ENCODE measurements at places on chromosomes 7 and 10.

DNA sequence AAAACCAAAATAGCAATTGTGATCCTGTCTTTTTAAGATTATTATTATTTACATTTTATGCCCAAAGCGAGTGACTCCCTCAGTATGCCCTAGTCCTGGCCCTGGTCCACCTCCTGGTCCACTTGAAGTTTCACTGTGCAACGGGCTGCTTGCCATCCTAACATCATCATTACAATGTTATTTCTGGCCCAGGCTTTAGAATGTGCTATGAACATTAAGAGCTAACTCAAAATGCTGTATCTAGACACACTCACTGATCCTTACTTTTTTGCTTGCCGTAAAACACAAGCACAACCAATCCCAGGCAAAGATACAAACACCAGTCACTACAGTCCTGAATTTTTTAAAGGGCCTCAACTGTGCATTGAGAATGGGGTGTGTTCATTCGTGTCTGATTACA lies 38.4 kb downstream of the RHOBTB1 start:
- DNase-seq: no peak

GRCh38 chr7:156625580-156625979 lies 15.0 kb upstream of the RNF32 start:
- no peak for DNase-seq

- no peak for DNase-seq
Observed at GRCh38 chr10:121764233-121764942, 163.4 kb downstream of the ATE1 start.

- no peak for DNase-seq
Observed at GRCh38 chr10:119640875-119641526, 10.2 kb upstream of the BAG3 start.

DNA sequence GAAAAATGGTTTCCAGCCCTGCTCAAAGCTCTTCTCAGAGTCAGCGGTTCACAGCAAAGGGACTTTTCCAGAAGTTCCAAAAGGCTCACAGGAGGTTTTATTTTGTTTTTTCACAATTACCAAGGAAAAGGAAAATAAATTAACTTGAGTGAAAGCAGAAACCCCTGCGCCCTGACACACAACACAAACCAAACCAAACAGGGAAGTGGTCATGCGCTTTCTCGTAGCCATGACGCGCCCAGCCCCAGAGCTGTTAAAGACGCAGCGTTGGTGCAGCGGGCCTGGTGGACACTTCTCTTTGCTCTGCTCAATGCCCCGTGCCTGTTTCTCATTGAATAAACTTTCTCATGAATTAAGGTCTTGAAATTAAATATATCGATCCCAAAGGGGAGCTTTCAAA lies 134.4 kb upstream of the LYZL2 start:
- no peak for DNase-seq

DNA sequence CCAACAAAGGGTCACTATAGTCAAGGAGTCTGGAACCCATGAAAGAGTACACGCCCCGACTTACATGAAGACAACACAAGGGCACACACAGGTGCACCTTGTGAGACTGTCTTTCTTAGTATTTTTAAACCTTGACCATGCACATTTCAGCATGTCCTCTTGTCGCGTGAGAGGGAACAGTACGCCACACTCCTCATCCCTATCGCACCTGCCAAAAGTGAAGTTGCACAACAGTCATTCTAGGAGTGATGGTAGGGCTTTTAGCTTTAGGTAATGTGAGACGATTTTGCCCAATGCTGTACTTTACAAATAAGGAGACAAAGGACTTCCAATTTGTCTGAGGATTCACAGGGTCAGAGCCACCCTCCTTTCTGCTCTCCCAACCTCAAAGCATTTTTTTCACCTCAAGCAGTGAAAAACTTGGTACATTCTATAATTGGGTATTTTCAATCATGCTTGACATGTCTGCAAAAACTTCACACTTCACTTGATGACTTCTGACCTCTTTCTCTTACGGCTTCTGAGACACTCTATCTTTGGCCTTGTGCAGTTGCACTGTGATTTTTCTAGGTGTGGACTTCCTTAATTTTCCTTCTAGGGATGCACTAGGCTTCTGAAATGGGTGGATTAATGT lies 173.9 kb upstream of the GRB10 start:
- no peak for DNase-seq

DNA sequence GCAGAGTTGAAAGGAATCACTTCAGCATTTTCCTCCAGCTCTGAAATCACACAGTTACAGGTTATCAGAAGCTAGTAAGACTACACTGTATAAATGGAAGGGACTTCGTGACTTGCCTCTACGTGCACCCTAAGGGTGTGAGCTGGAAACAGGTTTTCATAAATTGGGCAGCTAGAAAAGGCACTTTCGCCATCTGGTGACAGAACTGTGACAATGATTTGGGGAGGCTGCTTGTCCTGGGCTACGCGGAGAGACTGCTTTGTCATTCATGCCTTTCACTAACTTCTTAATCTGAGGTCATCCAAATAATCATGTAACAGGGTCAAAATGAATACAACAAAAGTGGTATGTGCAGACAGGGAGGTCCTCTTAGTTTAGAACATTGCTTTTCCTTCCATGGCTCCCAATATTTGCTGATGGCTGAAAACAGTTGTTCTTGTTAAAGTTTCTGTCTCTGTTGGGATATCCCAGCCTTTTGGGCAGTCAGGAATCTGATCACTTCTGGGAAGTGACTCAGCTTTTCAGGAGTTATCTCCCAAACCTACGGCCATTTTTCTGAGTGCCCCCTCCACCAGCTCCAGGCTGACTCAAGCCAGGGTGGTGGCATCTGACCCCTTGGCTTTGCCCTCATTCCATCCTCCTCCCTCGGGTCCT lies 17.8 kb downstream of the VWC2 start:
- no peak for DNase-seq

DNA sequence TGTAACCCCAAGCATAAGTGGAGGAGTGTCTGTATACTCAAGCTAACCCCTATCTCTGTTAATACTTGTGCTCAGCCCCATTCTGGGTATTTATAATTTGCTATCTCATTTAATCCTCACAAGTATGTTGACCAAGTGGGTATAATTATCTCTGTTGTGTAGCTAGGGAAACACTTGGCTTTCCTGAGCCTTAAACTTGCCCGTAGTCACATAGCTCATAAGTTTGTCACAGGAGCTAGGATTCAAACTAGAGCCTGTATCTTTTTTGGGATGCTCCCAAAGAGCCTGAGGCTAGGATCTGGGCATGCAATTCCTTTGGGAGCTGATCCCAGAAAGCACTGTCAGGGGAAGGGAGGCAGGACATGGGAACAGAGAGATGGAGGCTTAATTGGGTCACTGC lies 377.4 kb downstream of the GALNT17 start:
- DNase-seq: no peak

- DNase-seq: no peak
Observed at GRCh38 chr10:21791276-21791675, 212.3 kb downstream of the DNAJC1 start.

GRCh38 chr10:3009341-3009740 lies 58.0 kb upstream of the PFKP start:
- no peak for DNase-seq

GRCh38 chr7:96097835-96098234 lies 224.1 kb downstream of the SLC25A13 start:
- no peak for DNase-seq

GRCh38 chr7:116955801-116956476 lies 2.6 kb downstream of the ST7 start:
- DNase-seq: no peak

DNA sequence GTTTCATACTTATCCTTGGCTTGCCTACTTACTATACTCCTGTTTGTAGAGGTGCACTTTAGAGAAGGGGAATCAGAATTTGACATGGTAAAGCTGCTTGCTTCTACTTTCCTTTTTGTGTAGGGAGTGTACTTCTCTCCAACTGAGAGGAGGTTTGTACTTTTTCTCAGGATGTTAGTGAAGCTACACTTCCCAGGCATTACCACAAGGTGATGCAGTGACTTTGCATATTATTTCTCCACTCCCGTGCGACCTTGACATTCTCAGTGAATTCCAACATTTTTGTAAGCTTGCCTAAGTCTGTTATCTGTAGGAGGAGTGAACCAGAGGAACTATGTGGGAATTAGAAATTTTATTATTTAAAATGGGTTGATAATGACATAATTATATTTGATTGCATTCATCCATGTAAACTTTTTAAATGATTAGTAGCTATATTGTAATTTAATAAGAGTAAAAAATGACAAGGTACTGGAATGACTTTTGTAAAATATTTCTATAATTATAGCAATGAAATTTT lies 5.2 kb downstream of the TAX1BP1 start:
- peak; percentile 21 for DNase-seq

DNA sequence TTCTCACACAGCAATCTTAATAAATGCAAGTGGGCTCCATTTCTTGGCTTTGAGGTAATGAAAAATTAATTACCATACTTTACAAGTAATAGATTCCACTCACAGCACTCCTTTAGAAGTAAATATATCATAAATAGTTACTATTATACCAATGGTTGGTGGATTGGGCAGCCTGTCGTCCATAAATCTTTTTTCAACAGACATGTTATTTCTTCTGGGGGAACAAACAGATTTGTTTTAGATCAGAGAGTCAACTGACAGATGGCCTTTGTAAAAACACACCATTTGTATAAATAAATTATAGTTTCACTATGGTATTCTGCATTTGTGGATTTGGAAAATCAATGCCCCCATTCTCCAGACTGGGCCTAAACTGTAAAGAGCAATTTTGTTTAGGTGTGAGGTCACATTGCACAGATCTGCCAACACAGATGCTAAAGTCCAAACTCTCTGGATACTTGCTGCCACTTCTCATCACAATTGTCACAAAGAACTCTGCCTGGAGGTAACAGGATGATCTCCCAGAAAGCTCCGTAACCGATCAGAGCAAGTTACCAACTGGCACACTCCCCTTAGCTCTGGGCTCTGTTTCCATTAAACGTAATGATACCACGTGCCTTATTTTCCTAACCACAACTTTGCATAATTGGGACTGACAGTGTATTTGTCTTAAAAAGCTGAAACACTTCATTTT lies 4.5 kb upstream of the MACROH2A2 start:
- DNase-seq: no peak

DNA sequence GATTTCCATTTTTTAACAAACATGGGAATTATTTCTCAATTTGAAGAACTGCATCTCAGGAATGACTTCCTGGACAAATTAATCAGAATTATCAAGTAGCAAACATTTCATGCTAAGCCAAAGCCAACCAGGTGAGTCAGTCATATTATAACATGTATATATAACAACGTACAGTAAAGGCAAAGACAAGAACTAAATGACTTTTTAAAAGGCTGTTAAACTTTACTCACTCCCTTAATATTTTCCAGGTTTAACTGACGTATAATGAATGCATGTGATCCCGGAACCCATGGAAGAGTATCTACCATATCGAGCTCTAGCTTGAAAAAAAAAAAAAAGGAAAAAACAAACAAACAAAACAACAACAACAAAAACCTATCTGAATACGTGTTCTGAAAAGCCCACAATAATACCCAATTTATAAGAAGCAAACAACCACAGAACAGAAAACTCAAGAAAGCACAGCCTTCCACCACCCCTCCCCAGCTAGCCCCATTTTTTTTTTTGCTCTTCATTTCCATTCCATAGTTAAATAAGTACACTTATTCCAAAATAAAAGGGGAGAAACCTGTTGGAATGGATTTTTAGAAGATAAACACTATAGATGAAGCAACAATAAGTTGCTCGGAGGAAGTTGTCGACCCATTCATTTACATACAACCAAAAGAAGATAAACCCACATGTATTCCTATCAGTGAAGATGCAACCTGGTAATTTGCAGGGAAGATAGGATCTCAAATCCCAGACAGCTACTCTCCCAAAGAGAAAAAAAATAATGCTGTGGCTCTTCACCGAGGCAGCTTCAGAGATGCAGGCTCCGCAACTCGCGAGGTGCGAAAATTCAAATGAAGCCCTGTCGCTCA lies 537 bp downstream of the NAPEPLD start:
- no peak for DNase-seq

DNA sequence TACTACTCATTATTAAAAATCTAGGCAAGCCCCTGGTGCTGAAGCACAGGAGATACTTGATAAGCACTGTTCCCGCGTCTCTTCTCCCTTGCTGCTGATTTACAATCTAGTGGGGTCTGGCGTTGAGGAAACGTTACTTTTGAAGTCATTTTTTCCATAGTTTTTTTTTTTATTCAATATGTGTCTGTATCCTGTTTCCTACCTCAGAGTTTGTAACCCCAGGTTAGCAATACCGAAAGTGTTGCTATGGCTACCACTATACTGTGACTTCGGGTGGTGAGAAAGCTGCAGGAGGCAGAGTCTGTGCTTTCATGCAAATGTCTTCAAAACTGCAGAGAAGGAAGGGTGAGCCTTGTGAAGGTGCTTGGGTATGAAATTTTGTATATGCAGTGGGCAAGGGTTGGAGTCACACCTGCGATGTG lies 458.8 kb upstream of the GHITM start:
- DNase-seq: no peak

- DNase-seq: no peak
Observed at GRCh38 chr10:128185627-128186026, 59.4 kb upstream of the MKI67 start.

DNA sequence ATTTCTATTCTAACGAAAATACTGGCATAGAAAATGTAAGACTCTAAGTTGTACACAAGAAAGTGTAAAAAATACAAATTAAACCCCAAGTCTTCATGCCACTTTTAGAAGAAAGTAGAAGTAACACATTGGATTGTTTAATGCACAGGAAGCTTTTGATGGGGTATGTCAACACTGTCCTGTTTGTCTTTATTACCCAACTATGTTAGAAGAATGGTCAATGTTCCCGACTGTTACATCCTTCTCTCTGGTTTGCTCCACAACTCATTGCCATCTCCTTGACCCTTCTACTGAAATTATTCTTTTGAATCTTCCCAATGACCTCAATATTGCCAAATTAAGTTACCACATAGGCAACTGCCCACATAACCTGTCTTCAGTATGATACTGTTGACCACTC lies 35.8 kb downstream of the COL28A1 start:
- no peak for DNase-seq

DNA sequence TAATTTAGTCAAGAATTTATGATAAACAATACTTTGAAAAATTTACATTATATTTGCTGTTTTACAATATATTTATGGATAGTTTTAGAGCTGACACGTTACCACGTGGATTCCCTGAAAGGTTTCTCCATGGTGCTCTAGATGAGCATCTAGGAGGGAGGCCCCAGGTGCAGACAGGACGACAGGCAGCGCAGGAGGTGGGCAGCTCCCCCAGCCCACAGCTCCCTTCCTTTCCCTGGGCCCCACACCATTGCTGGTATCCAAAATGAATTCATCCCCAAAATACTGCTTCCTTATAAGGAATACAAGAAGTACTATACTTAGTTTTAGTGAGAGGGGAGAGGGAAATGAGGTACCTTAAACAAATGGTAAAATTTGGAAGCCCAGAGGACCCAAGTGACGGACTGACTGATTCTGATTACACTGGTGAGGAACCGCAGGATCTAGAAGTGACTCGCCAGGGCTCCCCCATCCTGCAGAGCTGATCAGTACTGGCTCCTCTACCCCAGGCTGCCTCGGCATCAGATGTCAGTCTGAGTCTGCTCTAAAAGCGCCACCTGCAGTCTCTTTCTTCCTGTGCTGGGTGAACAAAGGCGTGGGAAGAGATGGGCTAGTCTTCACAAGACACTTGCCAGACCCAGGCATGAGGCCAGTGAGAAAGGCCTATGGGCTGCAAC lies 89.2 kb downstream of the DLG5 start:
- DNase-seq: no peak

GRCh38 chr7:156793334-156793733 lies 99.6 kb downstream of the LMBR1 start:
- DNase-seq: no peak
